ENCODE measurements at places on chromosomes 1 and 21. TPM values are rescaled to one million over a fixed set of nuclear protein-coding genes. Genes with fewer than 3 reads are reported as not detected.

The CFHR3 gene
- total RNA-seq = not detected

The PPM1J gene
- total RNA-seq = 3.2 TPM

The PDE4DIP gene
- total RNA-seq = 17.8 TPM

The COL18A1 gene
- 57.4 TPM for total RNA-seq

The GRIK1 gene
- not detected for total RNA-seq

All from esophagus squamous epithelium (tissue), 5 donors.